NCI-H1048 (cell line): ENCODE measurements at places on chromosomes 5 and 9.

DNA sequence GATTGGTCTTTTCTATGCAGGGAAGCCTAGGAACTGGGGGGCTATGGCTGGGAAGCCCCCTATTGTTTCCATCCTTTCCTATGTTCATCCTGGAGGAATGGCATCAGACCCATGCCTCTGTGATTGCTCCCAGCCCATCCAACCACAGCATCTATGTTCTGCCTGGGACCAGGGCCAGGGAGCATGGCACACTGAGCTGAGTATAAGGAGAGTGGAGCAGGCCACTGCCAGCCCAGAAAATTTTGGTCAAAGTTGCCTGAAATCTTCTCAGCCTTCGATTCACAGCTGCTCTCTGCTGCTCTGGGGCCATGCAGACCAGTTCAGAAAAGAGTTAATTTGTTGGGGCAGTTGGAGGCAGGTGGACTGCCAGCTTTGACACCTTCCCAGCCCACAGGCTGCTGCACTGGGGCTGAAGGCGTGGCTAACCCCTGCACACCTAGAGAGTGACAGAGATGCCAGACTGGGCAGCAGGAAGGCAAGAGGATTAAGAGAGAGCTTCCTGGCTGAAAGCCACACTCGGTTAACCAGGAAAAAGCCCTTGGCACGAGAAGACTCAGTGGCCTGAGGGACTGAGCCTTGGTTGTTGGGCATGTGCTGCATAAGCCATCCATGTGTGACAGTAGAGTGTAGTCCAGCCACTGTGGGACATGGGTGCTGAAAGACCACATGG is 12.1 kb downstream of the TGFBI start:
- no peak for DNase-seq

GRCh38 chr9:112921549-112921948 is 30.9 kb upstream of the SLC46A2 start:
- DNase-seq, result no peak

DNA sequence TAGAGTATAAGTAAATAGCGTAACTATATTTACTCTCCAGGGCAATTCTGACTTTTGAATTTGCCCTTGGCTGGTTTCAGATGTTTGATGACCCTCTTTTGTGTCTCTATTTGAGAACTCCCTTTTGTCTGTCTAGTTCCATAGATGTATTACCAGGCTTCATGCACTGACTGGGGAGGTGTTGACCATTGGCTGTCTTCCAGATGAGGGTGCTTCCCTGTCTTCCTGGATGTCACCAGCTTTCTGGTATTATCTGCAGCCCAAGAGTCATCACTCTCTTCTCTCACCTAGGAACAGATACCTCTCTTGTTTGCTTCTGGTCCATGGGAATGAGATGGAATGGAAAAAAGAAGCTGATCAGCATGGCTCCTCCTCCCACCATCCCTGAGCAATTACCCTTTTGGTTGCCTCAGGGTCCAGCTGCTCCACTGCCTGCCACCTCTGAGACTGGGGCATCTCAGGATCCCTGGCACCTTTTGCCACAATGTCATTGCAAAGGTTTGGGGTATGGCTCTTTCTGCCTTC is 58.7 kb upstream of the TMED7 start:
- no peak for DNase-seq

DNA sequence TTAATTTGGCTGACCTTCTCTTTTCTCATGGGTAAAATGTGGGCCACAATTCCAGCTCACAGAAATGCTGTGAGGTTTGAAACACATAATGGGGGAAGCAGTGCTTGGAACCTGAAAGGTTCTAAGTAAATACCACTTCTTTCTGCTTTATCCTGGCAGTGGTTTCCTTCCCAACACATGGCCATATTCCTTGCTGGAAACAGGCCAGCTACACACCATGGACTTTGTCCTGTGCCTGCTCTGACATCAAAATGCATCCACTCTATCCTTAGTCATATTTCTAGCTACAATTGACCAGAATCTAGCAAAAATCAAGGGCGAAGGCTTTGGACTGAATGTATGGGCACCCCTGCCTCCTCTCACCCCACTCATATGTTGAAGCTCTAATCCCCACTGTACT is 93.1 kb upstream of the TRPC7 start:
- DNase-seq, result no peak

DNA sequence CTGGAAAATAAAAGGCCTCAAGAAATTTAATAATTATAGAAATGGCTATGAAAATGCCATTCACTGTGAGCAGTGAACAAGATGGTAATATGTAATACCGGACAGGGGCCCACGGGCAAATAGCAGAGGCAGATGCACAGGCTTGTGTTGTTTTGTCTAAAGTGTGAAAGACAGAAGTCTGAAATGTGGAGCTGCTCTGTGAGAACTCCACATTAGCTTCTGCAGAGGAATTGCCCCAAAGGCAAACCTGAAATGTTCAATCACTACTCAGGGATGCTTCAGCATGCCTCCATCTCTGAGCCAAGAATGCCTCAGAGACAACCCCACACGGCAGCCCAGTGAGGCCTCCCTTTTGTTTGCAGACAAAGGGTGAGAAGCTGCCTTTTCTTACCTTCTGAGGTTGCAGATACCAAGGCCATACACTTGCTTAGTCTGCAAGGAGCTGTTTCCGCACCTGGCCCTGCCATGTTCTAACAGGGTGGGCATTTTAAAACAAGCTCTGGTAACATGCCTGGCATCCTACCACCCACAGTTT is 124.3 kb upstream of the CXCL14 start:
- no peak for DNase-seq

GRCh38 chr5:67731886-67732285 is 483.7 kb upstream of the PIK3R1 start:
- no peak for DNase-seq

DNA sequence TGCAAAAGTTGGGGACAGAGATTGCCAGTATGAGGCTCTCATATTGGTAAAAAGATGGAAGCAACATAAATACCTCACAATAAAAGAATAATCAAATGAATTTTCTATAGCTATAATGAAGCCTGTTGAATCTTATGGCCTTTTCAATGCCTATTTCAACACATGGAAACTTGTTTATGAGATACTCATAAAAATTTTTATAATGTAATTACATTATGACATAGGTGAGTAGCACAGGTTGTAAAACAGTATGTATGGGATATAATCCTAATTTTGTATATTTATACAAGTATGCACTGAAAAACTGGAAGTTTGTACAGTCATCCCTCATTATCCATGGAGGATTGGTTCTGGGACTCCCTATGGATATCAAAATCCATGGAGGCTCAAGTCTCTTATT is 21.2 kb upstream of the SEMA5A start:
- no peak for DNase-seq

GRCh38 chr5:57887851-57888621 is 405.4 kb upstream of the ACTBL2 start:
- no peak for DNase-seq

DNA sequence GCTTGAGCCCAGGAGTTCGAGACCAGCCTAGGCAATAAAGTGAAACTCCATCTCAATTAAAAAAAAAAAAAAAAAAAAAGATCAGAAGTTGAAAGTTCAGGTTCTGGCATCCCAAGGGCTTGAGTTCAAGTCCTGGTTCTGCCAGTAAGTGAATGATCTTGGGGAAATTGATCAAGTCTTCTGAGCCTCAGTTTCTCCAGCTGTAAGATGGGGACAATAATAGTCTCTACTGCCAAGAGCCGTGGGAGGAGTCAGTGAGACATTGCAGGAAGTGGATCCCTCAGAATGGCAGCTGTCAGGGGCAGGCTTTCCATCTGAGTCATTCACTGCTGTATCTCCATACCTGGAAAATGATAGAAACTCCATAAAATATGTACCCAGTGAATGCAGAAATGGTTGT is 37.8 kb upstream of the FUBP3 start:
- no peak for DNase-seq

- no peak for DNase-seq
Measured at GRCh38 chr5:16539169-16539666, 73.6 kb upstream of the ZNF622 start.

- no peak for DNase-seq
Measured at GRCh38 chr9:134169724-134170401, 5.5 kb upstream of the RNU6ATAC start.

GRCh38 chr5:37814699-37815098 is 25.1 kb downstream of the GDNF start:
- no peak for DNase-seq

GRCh38 chr9:34465468-34465867 is 6.9 kb downstream of the DNAI1 start:
- no peak for DNase-seq
